Thyroid gland (tissue), 4 donors: ENCODE measurements at places on chromosomes 5 and 9. TPM values are rescaled to one million over a fixed set of nuclear protein-coding genes. Genes with fewer than 3 reads are reported as not detected.

- no peak for DNase-seq
- H3K27ac ChIP-seq = no peak overlapping the region
- H3K36me3 ChIP-seq = no peaks in the 10 kb centered on the region
- no peak overlapping the region for H3K4me3 ChIP-seq
Observed at GRCh38 chr5:141793881-141794280, 84.3 kb downstream of the PCDH1 start.

Gene ARSI
- total RNA-seq = 0.22 TPM

DNA sequence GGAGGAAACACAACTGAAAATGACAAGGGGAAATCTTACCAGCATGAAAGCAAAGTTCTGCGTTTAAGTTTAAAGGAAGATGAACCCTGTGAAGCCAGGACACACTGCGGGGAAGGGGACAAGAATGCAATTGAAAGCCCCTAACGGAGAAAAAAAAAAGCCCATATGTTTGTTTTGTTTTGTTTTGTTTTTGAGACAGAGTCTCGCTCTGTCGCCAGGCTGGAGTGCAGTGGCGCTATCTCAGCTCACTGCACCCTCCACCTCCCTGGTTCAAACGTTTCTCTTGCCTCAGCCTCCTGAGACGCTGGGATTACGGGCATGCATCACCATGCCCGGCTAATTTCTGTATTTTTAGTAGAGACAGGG lies 2.9 kb downstream of the STK10 start:
- no peaks in the 10 kb centered on the region for H3K36me3 ChIP-seq
- H3K27me3 ChIP-seq = no peaks in the 10 kb centered on the region
- no peaks in the 10 kb centered on the region for H3K4me1 ChIP-seq
- no peak overlapping the region for H3K4me3 ChIP-seq

Gene PCDHA9
- 0.33 TPM for total RNA-seq

Gene TUSC1
- total RNA-seq = 34.8 TPM

Gene GFPT2
- 26.6 TPM for total RNA-seq

Gene TAF11L5
- total RNA-seq = not detected

GRCh38 chr5:15529821-15530220 lies 29.8 kb downstream of the FBXL7 start:
- no peaks in the 10 kb centered on the region for H3K4me1 ChIP-seq
- no peaks in the 10 kb centered on the region for H3K36me3 ChIP-seq
- no peak overlapping the region for H3K4me3 ChIP-seq
- no peak overlapping the region for H3K27ac ChIP-seq

- peak; percentile 62 for DNase-seq
- peaks cover 31% of the 10 kb centered on the region for H3K4me1 ChIP-seq
- no peaks in the 10 kb centered on the region for H3K27me3 ChIP-seq
- H3K36me3 ChIP-seq = peaks cover 9% of the 10 kb centered on the region
- no peak overlapping the region for H3K27ac ChIP-seq
Observed at GRCh38 chr5:68225188-68225910, 9.8 kb downstream of the PIK3R1 start.
